ENCODE measurements at places on chromosomes 7 and 10. TPM values are rescaled to one million over a fixed set of nuclear protein-coding genes. Genes with fewer than 3 reads are reported as not detected.

Gene ABCC2
- 2.1 TPM for total RNA-seq

Gene SLC13A1
- total RNA-seq: not detected

Gene PRPS1L1
- not detected for total RNA-seq

Gene SPDYE2B
- total RNA-seq: not detected

Gene HOXA3
- total RNA-seq: 7.2 TPM

Gene GFRA1
- total RNA-seq: 16.4 TPM

Gene CNTNAP2
- not detected for total RNA-seq

Gene PPP1R3C
- total RNA-seq: 29.1 TPM

Gene MEIG1
- total RNA-seq: not detected

Gene CPN1
- not detected for total RNA-seq

Gene AGAP4
- total RNA-seq: 11.2 TPM

Gene FAM25A
- total RNA-seq: not detected

Gene LEP
- total RNA-seq: 1.5 TPM

Gene BTBD16
- 0.14 TPM for total RNA-seq

- DNase-seq: no peak
Observed at GRCh38 chr10:71132321-71132810, 80.0 kb upstream of the UNC5B start.

- no peak for DNase-seq
Observed at GRCh38 chr7:12929476-12930140, 242.2 kb downstream of the ARL4A start.

- DNase-seq: no peak
Observed at GRCh38 chr10:3220853-3221252, 48.3 kb upstream of the PITRM1 start.

DNA sequence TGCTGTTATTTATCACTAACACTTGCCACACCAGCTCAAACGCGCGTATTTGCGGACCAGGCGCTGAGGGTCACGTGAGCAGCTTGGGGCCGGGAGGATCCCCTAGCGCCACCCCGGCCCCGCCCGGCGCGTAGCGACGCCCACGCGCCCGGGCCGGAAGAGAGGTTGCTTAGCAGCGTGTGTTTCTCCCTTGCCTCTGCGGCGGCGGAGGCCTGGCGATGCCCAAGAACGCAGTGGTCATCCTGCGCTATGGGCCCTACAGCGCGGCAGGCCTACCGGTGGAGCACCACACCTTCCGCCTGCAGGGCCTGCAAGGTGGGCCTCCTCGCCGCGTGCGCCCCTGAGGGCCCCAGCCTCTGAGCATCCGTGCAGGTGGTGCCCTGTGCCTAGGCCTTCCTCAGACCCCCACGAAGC is at the start of gene C10orf53:
C10orf53 (plus strand) TSS at position 172 of the 414 bp plus-strand sequence; CDS start at position 219, 47 bp downstream.
- DNase-seq: no peak

DNA sequence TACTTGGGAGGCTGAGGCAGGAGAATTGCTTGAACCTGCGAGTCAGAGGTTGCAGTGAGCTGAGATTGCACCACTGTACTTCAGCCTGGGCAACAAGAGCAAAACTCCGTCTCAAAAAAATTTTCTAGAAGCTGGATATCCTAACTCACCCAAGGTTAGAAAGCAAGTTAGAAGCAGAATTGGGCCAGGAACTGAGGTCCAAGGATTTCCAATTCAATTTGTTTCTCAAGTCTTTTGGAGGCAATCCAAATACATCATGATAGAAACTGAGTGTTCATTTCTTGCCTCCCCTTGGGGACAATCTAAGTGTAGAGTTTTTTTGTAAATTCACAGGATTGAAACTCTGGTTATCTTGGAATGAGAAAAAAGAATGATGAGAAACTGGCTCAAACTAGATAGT is 45.5 kb downstream of the LAMB1 start:
- no peak for DNase-seq

DNA sequence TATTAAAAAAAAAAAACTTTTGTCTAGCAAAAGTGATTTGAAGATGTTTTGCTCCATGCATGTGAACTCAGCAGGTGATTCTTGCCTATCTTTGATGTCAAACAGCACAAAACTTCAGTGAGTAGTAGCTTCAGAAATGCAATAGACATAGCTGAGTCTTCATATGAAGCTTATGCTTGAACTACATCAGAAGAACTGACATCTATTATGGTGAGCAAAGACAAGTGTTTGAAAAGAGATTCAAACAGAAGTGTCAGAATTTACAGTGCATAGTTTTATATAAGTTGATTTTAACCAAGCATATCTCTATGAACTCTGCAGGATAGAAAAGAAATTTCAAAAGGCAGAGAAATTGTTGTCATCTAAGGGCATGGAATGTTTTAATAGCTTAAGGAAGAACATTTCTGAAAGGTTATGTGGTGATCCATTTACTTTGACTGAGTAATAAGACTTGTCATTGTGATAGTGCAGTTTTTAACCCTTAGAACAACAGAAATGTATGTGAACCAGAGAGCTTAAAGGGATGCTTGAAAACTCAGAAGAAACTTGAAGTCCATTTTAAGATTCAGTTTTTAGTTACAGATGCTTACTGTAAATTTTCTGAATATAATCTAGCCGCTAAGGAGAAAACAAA is 351.4 kb downstream of the MDFIC start:
- DNase-seq: no peak

- no peak for DNase-seq
Observed at GRCh38 chr10:48467669-48468068, 137.2 kb downstream of the ARHGAP22 start.

DNA sequence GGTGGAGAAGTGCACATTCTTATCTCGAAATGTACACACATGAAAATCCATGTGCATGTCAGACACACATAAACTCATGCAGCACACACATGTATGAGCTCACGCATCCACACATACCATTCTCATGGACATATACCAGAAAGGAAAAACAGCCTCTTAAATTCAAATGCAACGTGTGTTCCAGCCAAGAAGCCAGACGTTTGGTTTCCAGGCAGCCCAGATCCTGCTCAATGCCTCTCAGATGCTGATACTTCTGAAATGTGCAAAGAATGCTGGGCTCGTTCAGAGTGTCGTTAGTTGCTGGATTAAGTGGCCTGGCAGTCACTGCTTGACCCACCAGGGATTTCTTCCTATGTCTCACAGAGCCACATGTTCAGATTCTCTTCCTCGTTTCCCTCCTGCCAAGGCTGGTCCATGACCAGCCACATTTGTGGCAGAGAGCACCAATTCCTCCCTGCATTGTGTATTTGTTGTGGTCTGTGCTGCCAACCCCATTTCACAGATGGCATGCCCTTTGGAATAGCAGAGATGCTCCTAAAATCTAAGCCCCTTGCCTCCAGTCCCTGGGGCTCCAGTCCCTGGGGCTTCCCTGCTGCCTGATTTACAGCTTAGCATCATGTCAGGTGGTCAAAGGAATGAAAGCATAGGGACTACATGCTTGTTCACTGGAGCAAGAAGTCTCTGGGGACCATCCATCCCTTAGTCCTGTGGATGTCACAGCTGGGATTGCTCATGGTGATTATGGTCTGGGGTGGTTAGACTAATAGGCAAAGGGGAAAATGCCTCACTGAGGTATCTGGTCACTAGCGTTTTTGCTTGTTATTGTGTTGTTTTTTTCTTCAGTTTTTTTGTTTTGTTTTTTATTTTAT is 426.6 kb downstream of the PLXNA4 start:
- no peak for DNase-seq

GRCh38 chr7:127478024-127478355 is 85.5 kb upstream of the ZNF800 start:
- no peak for DNase-seq

GRCh38 chr7:49580000-49580399 is 193.4 kb upstream of the VWC2 start:
- no peak for DNase-seq

DNA sequence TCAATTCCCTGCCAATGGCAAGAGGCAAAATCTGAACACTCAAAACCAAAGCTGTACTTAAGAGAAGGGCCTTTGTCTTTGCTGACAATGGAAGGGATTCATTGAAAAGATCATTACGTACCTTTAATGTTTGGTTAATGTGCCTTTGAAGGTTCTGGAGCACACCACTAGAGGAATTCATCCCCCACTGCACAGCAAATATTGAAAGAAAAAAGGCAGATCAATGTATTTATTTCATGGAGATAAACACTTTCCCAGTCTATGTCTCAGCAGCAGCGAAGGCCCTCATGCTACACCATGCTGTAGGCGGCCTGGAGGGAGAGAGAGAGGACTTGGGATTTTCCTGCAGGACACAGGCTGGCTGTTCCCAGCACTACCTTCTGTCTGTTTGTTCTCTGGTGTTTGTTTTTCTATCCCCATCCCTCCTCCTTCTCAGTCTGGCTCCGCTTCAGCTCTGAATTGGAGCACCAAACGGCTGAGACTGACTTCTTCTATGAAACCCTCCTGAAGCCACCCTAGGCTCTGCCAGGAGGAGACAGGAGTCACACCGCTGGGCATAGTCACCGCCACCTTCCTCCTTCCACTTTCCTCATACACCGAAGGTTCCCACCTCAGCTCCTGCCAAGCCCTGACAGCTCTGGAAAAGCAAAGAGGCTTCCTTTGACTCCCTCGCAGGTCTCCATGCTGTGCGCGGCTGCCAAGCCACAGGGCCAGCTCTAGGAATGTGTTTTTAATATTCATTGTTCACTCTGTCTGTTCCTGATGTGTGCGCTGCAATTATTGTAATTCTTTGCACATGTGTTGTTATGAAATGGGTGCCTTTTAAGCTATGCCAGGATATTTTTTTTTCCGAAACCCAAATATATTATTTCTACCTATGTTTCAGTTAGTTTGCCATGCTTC is 301.5 kb downstream of the FZD1 start:
- no peak for DNase-seq

DNA sequence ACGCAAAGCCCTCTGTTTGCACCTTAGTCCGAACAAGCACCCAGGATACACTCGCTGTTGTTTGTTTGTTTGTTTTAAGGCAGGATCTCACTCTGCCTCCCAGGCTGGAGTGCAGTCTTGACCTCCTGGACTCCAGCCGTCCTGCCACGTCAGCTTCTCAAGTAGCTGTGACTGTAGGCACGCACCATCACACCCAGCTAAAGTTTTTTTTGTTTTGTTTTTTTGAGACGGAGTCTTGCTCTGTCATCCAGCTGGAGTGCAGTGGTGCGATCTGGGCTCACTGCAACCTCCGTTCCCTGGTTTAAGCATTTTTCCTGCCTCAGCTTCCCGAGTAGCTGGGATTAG is 76.8 kb downstream of the CTBP2 start:
- DNase-seq: peak; percentile 81

DNA sequence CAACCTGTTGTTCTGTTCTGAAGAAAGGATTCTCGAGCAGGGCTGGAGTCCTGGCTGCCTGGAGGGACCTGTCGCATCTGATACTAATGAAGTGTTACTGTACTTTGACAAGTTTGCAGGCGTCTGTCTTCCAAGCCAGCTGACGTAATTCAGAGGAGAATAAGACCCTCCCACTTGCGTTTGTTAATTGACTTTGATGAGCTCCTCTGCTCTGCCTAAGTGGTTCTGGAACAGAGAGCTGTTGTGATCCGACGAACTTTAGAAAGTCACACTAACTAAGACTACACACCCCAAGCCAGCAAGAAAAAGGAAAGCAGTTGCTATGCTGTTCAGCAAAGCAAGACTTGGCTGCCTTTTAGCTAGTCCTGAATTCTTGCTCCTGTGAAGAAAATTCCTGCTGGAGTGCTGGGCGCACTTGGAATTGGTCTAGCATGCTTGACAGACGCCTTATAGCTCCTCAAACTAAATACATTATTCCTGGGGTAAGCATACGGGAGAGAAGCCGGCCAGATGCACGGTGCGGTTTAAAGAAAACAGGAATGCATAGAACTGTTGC is 200.3 kb downstream of the CACNB2 start:
- DNase-seq: no peak

GRCh38 chr10:49830016-49830415 is 67.9 kb upstream of the OGDHL start:
- DNase-seq: no peak

- DNase-seq: no peak
Observed at GRCh38 chr7:151157645-151158329, 9.7 kb downstream of the GBX1 start.

DNA sequence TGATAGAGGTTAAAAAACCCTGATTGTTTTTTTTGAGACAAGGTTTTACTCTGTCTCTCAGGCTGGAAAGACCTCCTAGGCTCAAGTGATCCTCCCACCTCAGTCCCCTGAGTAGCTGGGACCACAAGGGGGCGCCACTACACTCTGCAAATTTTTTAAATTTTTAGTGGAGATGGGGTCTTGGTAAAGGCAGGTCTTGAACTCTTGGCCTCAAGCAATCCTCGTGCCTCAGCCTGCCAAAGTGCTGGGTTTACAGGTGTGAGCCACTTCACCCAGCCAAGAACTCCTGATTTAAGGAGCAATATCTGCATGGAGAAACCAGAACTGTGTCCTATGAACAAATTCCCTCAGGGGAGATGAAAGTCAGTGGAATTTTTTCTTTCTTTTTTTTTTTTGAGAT is 7.3 kb upstream of the KLHDC10 start:
- DNase-seq: no peak

GRCh38 chr7:24570983-24571382 is 2.3 kb upstream of the PALS2 start:
- DNase-seq: no peak

- DNase-seq: peak; percentile 66
Observed at GRCh38 chr10:86365346-86366032, 1.1 kb downstream of the GRID1 start.

DNA sequence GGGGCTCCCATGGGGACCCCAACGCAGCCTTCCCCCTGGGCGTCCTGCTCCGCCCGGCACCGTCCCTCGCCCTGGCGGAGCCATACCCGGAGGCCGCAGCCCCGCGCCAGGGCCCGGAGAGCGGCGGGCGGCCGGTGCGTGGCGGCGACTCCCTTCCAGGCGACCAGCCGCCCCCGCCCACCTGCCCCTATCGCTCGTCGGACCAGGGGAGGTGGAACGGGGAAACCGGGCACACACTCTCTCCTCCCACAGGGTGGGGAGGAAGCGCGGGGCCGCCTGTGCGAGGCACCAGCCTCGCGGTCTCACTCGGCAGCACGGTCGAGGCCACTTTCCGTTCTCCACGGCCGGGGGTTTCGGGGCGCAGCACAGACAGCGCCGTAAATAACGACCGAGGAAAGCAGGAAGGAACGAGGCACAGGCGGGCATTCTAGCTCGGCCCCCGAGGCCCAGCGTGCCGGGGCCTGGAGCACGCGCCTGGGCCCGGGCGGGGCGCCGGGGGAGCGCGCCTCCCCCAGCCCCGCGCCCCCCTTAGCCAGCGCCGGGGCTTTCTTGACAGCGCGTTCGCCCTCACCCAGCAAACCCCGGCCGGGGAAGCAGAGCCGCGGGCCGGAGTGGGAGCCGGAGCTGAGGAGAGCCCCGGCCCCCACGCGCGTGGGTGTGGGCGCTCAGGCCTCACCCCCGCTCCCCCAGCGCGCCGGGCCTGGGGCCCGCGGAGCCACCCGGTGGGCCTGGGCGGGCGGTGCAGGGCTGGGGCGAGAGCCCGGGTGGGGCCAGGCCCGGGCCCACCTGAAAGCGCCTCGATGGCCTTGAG is 936 bp downstream of the IGF2BP3 start:
- DNase-seq: no peak

DNA sequence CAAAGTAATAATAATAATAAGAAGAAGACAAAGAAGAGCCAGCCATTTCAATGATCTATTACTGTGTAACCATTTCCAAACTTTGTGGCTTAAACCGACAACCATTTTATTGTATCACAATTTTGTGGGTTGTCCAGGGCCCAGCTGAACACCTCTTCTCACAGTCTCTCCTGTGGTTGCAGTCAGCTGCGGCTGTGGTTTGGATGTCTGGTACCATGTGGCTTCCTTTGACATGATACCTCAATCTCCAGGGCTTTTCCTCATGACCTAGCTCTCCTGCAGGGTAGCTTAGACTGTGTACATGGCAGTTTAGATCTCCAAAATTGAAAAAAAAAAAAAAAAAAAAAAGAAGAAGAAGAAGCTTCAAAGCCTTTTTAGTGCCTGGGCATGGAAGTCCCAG is 72.6 kb upstream of the NFKB2 start:
- DNase-seq: no peak

- no peak for DNase-seq
Observed at GRCh38 chr10:123747426-123747825, 81.3 kb downstream of the GPR26 start.

- no peak for DNase-seq
Observed at GRCh38 chr7:121431389-121431995, 35.4 kb upstream of the FAM3C start.

All from posterior vena cava (tissue), 2 donors.